Stromal cell of bone marrow (primary cell): ENCODE measurements at places on chromosomes 3 and 15.

DNA sequence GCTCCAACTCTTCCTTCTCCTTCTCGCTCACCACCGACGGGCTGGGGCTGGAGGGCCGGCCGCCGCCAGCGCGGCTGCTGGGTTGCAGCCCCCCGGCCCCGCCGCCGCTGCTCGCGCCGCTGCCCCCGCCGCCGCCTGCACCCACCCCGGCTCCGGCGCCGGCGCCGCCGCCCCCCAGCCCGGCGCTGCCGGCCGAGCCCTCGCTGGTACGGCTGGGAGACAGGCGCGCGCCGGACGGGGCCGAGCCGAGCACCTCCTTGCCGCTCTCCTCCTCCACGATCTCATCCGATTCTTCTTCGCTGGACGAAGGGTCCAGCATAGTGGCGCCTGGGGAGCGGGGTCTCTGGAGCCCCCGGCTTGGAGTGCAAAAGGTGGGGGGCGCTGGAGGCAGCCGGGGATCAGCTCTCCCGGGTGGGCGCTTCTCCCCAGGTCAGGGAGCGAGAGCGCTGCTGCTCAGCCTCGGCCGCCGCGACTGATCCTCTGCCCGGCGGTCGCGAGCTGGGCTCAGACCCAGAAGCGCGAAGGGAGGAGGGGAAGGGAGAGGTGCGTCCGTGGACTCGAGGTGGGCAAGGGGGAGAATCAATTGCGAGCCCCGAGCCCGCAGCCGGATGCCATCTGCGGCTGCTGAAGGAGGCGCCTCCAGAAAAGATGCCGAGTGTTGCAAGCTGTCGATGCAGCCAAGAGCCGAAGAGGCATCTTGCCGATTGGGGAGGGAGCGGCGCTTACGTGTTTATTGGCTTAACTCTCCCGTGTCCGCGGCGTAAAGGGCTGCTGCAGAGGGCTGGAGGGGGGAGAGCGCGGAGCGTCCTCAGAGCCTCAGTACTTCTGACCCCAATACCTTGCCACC is at the start of gene CADPS:
CADPS (minus strand) TSS at position 706 of the 847 bp plus-strand sequence; CDS start at position 319, 387 bp downstream.
- DNase-seq, result no peak

DNA sequence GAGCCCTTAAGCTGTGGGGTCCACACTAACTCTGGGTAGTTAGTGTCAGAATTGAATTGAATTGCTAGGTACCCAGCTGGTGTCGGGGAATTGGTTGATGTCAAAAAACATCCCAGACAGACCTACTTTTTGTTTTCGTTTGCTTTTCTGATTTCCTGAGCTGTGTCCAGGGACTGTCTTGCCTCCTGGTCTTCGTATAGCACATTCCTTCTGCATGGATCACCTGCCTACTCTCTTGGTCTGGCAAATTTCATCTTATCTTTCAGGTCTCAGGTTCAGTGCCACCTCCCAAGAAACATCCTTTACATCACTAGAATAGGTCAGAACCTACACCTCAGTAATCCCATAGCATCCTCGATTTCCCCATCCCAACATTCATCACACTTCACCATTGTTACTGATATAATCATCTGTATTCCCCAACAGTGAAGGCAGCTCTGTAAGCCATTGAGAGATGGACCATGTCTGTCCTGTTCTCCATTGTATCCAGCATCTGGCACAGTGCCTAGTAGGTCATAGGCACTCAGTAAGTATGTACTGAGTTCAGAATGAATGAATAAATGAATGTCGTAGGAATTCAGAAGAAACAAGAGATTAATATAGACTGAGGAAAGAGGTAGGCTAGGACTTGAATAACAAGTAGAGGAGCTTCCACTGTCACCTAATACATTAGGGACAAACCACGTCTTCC is 81.2 kb downstream of the ANP32A start:
- DNase-seq, result no peak

- no peak for DNase-seq
Measured at GRCh38 chr15:75023872-75024636, 664 bp downstream of the PPCDC start.

DNA sequence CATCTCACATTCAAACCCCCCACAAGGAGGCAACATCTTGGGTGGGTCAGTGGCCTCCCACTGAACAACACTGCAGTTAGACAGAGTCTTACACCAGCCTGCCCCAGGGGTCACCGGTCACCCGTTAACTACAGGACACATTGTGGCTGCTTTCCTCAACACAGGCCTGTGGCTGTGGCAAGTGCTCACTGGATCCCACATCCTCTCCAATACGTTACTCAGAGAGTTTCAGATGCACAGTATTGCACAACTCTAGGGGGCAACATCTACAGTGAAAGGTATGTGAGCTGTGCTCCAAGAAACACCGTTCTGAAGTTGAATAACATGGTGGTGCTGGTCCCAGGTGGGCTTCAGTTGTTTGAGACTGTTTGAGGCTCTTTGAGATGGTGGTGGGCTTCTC is 41.0 kb downstream of the CTDSPL start:
- DNase-seq, result no peak

- no peak for DNase-seq
Measured at GRCh38 chr15:92571824-92572223, 83.8 kb downstream of the FAM174B start.

DNA sequence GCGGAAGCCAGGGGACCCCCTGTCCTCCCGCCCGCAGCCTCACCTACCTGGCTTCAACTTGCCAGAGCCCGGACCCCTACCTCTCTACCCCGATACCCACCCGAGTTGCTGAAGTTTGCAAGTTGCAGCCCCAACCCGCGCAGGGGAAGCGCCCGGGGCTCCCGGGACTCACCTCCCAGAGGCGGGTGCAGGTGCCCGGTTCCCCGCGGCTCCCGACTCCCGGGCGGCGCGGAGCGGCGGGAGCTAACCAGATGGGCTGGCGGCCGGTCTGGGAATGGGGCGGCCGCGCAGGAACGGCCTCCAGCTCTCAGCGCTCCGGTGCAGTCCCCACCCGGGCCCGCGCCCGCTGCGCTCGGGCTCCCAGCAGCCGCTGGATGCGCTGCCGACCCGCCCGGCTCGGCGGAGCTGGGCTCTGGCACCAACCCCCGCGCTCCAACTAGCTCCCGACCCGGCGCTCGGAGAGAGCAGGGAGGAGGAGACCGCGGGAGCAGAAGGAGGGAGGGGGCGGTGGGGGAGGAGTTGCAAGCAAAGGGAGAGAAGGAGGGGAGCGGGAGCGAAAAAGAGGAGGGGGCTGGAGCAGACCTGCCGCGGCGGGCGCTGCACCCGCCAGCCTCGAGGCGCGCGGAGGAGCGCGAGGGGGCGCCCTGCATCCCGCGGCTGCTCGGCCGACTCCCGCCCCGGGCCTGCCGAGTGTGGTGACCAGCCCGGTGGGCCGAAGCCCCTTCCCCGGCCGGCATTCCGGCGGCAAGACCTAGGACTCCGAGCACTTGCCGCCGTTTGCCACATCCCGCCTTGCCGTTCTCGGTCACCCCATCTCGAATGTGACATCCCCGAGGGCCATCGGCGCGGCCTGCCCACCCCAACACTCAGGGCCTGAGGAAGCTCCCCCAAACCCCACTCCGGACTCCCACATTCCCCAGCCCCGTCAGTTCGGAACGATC is at the start of gene SEMA5B:
SEMA5B (minus strand) TSS at position 472 of the 941 bp plus-strand sequence. CDS start 66,500 bp downstream, outside the sequence.
- DNase-seq, result no peak

DNA sequence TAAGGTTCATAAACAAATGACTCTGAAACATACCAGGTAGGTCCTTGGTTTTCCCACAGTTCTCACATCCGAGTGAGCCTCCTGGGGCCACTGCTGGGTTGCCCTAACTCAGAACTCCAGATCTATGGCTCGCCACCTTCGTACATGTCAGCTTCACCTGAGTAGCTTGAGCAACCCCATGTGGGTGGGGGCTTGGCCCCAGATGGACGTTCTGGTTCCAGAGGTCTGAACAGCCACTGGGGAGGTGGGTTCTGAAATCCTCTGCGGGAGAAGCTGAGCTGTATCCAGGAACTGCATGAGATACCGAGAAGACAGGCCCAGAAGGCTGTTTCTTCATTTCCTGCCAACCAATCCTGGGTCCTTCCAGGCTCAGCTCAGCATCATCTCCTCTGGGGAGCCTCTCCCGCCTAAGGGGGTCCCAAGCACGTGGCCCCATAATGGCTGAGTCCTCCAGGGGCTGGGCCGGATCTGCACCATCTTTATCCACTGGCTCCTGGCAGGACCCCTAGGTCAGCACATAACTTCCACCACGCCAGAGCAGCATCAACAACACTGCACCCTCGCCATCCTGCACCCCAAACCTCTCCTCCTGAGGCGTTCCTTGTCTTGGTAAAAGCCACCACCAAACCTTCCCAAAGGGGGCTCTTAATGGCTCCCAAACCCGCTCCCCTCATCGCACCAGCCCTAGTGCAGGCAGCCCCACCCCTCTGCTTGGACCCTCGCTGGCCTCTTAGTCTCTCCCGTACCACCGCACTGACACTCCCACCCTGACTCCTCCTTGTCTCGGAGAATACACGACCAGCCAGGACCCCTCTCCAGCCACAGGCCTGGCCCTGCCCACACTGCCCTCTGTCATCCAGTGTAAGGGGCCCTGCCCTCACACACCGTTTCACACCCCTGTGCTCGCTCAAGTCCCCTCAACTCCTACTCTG is 39.8 kb downstream of the PCSK6 start:
- no peak for DNase-seq
